Hematopoietic multipotent progenitor cell treated with erythropoietin and hydrocortisone succinate and interleukin-3 and kit ligand, for 6 days (in vitro differentiated cells): ENCODE measurements at places on chromosomes 4 and X.

- DNase-seq, result no peak
Observed at GRCh38 chr4:128715616-128716015, 93.9 kb upstream of the JADE1 start.

DNA sequence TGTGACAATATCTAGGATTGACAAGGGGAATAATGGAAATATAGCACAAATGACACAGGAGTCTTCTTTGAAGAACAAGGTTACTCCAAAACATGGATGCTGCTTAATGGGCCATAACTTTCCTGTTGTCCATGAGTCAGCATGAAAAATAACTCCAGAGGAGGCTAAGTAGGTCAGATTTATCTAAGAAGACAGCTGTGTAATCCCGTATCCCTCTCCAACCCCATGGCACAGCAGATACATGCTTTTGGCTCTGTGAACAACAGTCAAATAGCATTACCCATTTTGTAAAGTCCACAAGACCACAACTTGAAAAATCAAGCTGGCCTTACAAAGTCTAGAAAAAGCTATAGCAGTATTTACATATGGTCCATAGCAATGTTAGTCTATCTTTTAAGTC is 2.1 kb upstream of the TMEM131L start:
- DNase-seq, result peak; percentile 83

DNA sequence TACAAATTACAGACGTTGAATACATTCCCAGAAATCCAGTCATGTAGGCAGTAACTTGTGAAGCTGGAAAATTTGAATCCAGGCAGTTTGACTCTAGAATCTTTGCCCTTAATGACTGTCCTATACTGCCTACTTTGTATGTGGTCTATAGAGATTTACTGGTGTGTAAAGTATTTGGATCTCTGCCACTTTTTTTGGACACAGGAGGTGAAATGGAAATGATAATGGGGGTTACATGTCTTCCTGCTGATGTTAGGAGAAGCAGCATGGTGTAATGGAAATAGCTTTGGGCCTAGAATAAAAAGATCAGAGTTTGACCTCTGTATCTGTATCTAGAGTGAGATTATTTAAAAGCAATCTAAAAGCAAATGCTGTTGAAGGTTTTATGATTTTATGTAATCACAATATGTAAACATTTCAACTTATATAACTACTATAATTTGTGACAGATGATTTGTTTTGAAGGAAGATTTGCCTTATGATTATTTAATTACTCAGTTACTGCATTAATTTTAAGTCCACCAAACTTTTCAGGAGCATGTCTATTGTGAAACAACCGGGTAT is 3.3 kb downstream of the COL4A5 start:
- no peak for DNase-seq

GRCh38 chr4:80036949-80037685 is 35.9 kb downstream of the ANTXR2 start:
- DNase-seq, result no peak

- no peak for DNase-seq
Observed at GRCh38 chrX:38052096-38052495, 45.7 kb downstream of the SYTL5 start.

DNA sequence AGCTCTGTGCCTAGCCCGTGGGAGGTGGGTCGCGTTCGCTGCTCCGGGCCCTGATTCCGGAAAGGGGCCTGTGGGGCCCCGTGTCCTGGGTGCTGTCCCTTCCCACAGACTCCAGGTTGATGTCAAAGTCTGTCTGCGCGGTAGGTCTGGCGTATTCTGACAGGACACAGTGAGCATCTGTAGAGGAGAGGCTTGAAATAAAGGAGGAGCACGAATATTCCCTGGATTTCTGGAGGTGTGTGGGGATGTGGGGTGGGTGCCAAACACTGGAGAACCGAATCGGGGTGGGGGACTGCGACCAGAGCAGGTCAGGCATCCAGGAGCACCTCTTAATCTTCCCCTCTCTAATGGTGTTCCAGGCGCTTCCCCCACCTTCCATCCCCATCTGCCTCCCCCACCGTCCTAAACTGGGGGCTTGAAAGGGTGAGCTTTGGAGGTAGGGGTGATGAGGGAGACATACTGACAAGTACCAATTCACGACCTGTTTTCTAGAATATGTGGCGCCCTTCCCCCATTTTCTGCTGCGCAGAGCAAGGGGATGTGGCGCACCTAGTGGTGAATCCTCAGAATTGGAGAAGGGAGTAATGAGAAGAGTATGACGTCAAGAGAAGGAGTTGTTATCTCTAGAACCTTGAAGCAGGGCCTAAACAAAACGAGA is 877 bp downstream of the GPRASP1 start:
- peak; percentile 47 for DNase-seq

DNA sequence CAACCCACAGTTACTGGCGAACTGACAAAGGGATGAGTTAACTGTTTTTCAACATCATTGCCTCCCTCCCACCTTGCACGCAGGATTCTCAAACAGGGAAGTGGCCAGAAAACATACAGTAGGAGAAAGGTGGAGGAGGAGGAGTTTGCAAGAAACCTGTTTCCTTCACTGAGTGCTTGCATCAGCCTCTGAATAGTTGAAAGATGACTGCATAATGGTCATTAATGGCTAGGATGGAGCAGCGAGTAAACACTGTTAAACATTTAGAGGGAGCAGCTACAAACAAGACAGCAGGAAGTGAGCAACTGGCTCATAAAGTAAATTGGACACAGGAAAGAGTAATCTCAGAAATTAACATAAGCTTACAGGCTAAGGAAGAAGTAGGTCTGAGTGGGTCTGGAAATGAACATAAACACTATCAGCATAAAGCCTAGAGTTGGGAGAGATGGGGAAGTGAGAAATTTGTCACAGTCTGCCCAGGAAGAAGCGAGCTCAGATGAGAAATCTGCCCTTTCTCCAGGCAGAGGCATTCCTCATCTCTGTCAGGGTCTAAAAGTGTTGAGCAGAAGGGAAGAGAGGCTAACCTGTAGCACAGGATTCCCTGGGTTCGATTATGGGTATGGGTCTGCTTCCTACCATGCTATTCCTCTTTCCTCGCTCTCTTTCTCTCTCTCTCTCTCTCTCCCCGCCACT is 38.6 kb downstream of the TRPC5OS start:
- no peak for DNase-seq

- DNase-seq, result no peak
Observed at GRCh38 chrX:127578395-127578794, 473.8 kb downstream of the ACTRT1 start.

- no peak for DNase-seq
Observed at GRCh38 chr4:8700531-8700930, 108.0 kb downstream of the CPZ start.

DNA sequence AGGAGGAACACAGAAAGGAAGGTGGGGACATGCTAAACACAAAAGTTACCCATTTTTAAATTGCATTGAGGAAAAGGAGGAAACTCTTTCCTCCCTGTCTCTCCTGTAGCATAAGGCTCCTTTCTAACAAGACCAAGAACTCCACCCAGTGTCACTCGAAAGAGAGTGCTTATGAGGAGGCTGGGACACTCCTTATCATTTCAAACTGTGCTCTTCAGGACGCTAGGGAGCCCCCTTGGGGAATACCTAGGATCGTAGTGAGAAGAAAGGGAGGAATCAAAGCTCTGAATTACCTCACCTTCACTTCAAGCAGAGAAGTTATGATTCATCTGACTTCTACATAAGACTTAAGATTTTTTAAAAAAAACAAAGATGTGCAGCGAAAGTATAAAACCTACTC is 65.5 kb downstream of the F9 start:
- no peak for DNase-seq

- DNase-seq, result no peak
Observed at GRCh38 chrX:88355252-88355651, 391.8 kb upstream of the CPXCR1 start.

DNA sequence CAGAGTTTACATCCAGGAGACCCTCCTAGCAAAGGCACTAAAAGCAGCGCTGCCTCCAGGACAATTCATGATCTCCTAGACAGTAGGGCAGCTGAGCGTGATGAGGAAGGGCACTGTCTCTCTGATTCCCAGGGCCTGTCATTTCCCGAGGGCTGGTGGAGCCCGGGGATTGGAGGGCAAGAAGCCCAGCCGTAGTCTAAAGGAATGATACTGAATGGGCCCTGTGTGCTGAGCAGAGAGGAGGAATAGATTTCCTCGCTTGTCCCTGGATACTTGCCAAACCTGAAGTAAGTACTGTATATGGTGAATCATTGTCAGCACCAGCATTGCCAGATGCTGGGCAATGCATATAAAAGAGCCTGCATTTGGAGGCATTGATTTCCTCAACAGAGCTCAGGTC is 88.0 kb upstream of the SLITRK2 start:
- DNase-seq, result no peak

GRCh38 chr4:84994280-84994679 is 27.8 kb upstream of the WDFY3 start:
- no peak for DNase-seq

GRCh38 chrX:2521092-2521926 is 20.5 kb upstream of the DHRSX start:
- DNase-seq, result no peak

DNA sequence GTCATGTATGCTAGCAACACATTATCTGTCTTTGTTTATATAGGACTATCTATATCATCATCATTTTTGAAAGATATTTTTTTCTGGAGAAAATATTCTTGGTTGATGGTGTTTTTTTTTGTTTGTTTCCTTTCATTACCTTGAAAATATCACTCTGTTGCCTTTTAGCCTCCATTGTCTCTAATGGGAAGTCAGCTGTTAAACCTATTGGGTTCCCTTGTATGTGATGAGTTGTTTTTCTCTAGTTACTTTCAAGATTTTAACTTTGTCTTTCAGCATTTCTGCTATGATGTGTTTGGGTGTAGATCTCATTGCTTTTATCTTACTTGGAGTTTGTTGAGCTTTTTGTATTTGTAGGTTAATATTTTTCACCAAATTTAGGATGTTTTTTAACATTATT is 124.4 kb downstream of the EDA start:
- no peak for DNase-seq

- DNase-seq, result peak; percentile 7
Observed at GRCh38 chr4:46937493-46937892, 28.4 kb upstream of the COX7B2 start.

- DNase-seq, result peak; percentile 82
Observed at GRCh38 chrX:74133156-74133796, 170.7 kb upstream of the ZCCHC13 start.

- DNase-seq, result peak; percentile 78
Observed at GRCh38 chr4:40055863-40056715, 561 bp upstream of the N4BP2 start.

GRCh38 chrX:68877606-68878005 is 48.8 kb downstream of the EFNB1 start:
- no peak for DNase-seq

DNA sequence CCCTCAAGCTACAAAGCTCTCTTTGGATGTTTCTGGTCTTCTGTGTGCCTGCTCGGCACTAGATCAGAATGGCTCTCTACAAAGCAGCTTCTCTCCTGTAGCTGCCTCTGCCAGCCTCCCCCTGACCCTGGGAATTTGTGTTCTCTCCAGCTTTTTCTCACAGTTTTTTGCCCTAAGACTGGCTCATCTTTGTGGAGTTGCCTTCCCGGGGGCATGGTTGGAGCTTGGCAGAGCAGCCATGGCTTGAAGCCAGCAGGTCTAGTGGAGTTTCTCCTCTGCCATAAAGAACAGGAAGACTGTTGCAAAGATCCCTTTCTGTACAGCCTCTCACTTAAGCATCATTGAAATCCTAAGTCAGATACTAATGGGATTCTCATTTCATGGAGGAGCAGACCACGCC is 163.3 kb upstream of the MAMLD1 start:
- DNase-seq, result no peak

DNA sequence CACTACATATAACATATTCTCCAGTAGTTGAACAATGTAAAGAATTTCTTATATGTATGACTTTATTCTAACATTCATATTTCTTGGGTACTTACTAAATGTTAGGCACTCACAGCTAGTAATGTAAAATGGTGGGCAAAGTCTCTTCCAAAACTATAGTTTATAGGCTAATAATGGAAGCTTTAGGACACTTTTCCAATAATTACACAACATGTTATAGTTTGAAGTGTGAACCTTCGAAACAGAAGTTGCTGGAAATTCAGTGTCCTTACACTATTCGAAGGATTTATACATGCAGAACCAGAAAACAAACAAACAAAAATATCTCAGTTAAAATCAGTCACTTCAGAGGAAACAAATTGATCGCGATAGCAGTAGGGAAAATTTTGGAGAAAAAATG is 212.6 kb downstream of the DMD start:
- no peak for DNase-seq

GRCh38 chr4:38949411-38950051 is 81.9 kb downstream of the FAM114A1 start:
- DNase-seq, result no peak

- DNase-seq, result peak; percentile 34
Observed at GRCh38 chrX:130264573-130264972, 4.1 kb downstream of the ZNF280C start.

- no peak for DNase-seq
Observed at GRCh38 chr4:46993075-46994006, at the start of gene GABRA4. Gene GABRA4, minus strand, starts transcription at chr4:46993581. Its CDS starts 157 bp downstream, at chr4:46993424.

GRCh38 chrX:150334100-150334499 is 29.0 kb upstream of the MAMLD1 start:
- DNase-seq, result no peak

- peak; percentile 85 for DNase-seq
Observed at GRCh38 chr4:1130316-1131186, 17.2 kb upstream of the RNF212 start.

DNA sequence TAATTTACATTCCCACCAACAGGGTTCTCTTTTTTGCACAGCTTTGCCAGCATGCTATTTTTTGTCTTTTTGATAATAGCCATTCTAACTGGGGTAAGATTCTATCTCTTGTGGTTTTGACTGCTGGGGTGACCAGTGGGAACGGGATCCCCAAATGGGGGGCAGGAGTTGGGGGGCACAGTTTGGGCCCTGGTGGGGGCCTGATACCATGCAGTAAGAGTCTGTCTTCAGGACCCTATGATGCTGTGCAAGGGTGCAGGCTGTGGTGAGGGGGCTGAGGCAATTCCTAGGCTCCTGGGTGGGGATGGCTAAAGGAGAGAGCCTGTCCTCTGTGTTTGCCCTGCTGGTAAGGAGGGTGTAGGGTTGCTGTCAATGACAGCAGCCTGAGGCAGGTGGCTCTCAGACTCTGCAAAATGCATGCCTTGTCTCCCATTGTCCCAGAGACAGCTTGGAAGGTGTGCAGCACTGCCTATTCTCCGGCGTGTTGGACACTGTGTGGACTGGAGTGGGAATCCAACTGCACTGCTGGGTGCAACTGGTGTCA is 172.7 kb upstream of the ARHGAP24 start:
- no peak for DNase-seq

DNA sequence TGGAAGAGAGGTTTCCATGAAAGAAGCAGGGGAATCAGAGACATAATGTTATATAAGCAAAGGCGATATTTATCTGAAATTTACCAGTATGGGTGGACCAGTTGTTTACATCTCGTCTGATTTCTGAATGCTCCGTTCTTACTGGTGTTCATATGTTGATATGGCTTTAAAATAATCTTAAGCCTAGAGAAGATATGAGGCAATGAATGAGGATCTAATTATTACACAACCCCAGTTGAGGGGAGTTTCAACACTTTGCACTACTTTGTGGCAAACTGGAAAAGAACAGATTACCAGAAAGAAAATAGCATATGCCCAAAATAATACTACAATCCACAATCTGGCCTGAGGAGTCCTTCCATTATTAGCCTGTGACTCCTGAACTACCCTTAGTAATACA is 263.3 kb upstream of the MAGEB2 start:
- DNase-seq, result no peak

- no peak for DNase-seq
Observed at GRCh38 chrX:45668686-45669443, 468.2 kb upstream of the DIPK2B start.
